Renal cortical epithelial cell (primary cell): ENCODE measurements at places on chromosomes 3 and 15. TPM values are rescaled to one million over a fixed set of nuclear protein-coding genes. Genes with fewer than 3 reads are reported as not detected.

DNA sequence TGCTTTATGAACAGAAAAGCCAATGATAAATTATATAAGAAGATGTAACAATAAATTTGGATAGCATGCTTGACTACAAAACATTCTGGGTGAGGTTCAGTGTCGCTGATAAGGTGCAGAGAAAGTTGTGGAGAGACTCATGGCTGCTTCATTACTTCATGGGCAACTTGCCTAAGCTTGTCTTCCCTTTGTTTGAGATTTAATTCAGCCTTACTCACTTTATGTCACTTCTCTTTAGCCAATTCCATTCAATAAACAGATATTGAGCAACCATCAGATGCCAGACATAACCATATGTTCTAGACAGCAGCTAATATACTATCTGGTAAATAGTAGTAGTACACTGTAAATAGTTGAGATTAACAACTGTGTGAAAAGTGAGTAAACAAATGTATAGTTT is 401.5 kb upstream of the FRG2C start:
- no peak for DNase-seq

DNA sequence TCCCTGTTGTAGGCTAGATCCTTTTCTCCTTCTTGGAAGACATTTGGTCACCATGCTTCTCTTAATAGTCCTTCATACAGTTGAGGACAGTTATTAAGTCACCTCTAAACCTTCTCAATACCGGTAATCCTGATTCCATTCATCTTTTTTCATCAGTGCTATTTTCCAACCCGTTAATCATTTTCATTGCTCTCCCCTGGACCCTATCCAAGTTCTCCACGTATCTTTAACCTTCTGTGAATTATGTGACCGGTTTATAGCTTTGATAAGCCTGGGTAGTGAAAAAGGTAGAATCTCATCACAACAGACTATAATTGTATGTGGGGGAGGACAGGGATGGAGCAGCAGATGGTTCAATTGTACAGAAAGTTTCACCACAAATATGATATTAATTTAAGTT is 168.5 kb downstream of the MECOM start:
- no peak for DNase-seq

GRCh38 chr3:11507719-11508118 is 136.0 kb downstream of the VGLL4 start:
- DNase-seq = no peak

Gene STX19
- total RNA-seq = not detected in 2 replicates

Gene BCHE
- total RNA-seq = 1.9 and 3.5 TPM in 2 replicates

Gene ZBED2
- total RNA-seq = 13.5 and 15.2 TPM in 2 replicates

DNA sequence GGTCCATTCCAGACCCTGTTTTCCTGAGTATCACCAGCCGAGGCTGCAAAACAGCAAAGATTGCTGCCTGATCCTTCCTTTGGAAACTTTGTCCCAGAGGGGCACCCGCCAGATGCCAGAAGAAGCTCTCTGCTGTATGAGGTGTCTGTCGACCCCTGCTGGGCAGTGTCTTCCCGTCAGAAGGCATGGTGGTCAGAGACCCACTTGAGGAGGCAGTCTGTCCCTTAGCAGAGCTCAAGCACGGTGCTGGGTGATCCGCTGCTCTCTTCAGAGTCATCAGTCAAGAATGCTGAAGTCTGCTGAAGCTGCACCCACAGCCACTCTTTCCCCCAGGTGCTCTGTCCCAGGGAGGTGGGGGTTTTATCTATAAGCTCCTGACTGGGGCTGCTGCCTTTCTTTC is 1121.2 kb downstream of the NSUN3 start:
- no peak for DNase-seq

DNA sequence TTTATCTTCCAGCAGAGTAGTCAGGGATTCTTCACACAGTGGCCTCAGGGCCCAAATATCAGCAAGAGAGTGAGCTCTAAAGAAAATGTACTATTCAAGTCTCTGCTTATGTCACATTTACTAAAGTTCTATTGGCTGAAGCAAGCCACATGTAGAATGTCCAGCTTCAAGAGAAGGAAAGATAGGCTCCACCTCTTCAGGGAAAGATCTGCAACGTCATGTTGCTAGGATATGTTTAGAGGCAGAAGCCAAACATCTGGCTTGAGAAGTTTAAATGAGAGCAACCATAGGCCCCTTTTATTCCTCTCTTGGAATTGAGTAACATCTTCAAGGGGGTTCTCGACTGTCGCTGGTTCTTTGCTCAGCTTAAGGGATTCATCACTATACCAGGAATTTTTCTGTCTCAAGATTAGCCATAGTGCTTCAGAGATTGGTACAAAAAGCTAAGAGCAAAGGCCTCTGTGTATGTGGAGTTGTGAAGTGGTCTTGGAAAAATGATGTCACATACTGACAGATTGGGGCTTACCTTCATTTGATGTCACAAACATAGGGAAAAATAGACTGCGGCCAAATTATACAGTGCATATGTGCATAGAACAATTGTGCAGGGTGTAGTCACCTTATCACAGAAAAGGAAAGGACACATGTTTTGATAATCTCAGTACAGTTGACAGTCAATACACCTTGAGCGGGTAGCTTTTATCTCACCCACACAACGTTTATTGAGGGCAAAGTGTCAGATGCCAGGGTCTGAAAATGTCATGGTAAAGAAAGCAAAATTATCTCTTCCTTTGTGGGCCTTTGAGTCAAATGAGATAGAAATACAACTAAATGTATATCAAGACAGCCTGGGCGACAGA is 11.3 kb upstream of the THRB start:
- DNase-seq = no peak

Gene LRRIQ4
- total RNA-seq = 0.17 TPM in 1 of 2 replicates, not detected in the other

DNA sequence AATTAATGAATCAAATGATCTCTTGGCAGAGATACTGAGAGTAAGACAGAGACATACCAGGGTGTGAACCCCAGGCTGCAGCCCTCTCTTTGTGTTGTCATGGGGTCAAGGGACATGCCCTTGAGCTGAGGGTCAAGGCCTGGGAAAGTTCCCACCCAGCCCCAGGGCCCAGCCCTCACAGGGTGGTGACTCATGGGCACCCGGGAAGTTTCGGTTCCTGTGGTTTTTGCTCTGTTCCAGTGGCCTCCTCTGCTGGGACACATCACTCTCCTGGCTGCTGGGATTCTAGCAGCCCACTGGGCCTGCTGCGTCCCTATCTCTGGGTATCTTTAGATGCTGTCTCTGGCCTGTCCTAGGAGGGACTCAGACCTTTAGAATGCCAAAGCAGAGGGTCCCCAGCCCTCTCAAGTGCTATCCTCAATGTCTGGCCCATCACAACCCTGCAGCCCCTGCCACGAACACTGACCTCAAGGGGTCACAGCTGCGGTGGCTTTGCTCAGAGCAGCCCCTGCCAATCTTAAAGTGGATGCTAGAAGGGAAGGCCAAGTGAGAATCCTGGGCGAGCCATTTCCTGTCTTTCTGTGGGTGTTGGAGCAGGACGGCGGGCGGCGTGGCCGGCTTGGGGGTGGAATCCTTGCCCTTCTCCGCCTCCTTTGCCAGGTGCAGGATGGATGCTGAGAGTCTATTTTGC is 148.4 kb upstream of the TLE3 start:
- DNase-seq = peak; percentile 78

Gene GPR62
- not detected in 2 replicates for total RNA-seq

Gene LACTB
- 41.9 and 52.4 TPM in 2 replicates for total RNA-seq

GRCh38 chr15:68187559-68187958 is 17.6 kb downstream of the CALML4 start:
- no peak for DNase-seq

DNA sequence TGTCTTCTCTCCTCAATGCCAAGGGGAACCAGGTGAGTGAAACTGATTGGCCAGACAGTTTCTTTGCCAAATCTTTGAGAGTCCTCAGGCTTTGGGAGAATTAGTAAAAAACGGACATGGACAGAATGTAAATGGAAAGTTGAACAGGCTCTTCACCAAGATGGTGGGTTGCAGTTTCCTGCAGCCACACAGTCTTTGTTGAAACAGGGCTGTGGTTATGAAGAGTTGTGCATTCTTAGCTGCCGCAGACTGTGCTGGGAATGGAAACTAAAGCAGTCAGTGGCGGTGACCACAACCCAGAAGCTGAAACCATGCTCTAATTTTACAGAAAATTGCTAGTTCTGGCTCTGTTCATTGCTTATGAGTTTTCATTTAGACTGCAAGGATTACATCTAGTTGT is 42.1 kb upstream of the TASOR start:
- no peak for DNase-seq

Gene PPP1R14D
- not detected in 2 replicates for total RNA-seq

DNA sequence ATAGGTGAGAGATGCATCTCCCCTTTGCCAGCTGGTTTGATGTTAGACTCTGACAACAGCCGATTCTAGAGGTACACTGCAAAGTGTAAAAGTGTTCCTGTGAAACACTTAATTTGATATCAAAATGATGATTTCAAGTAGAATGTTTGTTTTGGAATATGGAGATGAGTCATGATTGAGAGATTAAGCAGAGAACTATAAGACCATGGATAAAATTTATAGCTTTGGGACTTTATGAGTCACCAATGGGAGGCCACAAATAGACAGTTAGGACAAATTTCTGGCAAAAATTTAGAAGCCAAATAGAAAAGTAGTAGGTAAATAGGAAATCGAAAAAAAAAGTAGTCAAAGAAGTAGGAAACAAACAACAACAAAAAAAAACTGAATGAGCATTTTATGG is 672.5 kb downstream of the NSUN3 start:
- DNase-seq = no peak

GRCh38 chr3:11582191-11582968 is 61.3 kb downstream of the VGLL4 start:
- DNase-seq = peak; percentile 85

Gene IMP3
- total RNA-seq = 88.0 and 103 TPM in 2 replicates

Gene FBXO40
- not detected in 2 replicates for total RNA-seq

- DNase-seq = peak; percentile 11
Measured at GRCh38 chr3:54670201-54671000, 257.5 kb downstream of the LRTM1 start.

DNA sequence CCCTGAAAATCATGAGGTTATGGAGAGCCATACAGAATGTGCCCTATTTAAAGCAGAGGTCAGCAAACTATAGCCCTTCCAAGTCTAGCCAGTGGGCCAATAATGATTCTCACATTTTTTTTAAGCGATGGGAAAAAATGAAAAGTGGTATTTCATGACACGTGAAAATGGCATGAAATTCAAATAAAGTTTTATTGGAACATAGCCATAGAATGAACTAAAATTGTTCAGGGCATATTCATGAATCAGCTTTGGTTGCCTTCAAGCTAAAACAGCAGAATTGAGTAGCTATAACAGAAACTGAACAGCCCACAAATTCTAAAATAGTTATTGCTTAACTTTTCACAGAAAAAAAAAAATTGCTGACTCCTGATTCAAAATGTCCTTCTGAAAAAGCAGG is 104.5 kb downstream of the TFG start:
- no peak for DNase-seq

Gene ITGA11
- under 0.01 and 9.2 TPM in 2 replicates for total RNA-seq

GRCh38 chr3:142237891-142238290 is 12.5 kb upstream of the GK5 start:
- no peak for DNase-seq

GRCh38 chr3:135426508-135426907 is 539.0 kb upstream of the PPP2R3A start:
- DNase-seq = no peak

DNA sequence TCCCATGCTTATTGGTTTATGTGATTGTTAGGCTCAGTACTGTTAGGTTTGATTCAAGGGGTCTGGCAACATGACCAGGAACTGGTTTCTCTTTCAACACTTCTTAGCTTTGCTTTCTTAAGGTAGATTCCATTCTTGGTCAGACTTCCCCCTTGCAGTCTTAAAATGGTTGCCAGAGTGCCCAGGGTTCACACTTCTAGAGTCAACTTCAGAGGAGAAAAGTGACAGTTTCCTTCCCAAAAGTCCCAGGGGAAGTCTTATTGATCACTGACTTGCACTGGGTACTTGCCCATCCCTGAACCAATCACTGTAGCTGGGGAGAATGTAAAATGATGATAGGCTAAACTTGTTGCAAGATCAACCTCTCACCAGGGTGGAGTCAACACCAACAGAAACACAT is 14.1 kb downstream of the MGLL start:
- no peak for DNase-seq

Gene TMEM266
- not detected in 2 replicates for total RNA-seq

Gene MAP1A
- 0.52 and 6.1 TPM in 2 replicates for total RNA-seq

- DNase-seq = no peak
Measured at GRCh38 chr3:160643994-160644393, 33.0 kb upstream of the ARL14 start.

Gene ECE2
- total RNA-seq = not detected in 2 replicates

DNA sequence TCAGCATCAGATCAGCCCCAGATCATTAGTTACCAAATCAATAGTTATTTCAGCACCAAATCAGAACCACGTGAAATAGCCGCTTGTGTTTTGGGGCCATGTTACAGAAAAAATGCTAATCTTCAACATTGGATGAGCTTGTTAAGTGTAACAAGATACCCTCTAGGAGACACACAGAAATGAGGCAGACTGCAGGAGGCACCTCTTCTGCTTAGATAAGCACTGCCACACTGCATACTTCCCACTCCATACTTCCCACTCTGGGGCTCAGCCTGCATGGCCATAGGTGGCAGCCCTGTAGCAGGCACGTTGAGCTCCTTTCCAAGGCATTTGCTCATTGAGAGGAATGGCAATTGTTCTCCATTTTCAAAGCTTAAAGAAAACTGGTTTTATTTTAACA is 73.3 kb downstream of the CHCHD6 start:
- DNase-seq = no peak

Gene SLC9C1
- 0.25 and 1.7 TPM in 2 replicates for total RNA-seq

- DNase-seq = no peak
Measured at GRCh38 chr15:90209591-90209990, 8.5 kb downstream of the SEMA4B start.

DNA sequence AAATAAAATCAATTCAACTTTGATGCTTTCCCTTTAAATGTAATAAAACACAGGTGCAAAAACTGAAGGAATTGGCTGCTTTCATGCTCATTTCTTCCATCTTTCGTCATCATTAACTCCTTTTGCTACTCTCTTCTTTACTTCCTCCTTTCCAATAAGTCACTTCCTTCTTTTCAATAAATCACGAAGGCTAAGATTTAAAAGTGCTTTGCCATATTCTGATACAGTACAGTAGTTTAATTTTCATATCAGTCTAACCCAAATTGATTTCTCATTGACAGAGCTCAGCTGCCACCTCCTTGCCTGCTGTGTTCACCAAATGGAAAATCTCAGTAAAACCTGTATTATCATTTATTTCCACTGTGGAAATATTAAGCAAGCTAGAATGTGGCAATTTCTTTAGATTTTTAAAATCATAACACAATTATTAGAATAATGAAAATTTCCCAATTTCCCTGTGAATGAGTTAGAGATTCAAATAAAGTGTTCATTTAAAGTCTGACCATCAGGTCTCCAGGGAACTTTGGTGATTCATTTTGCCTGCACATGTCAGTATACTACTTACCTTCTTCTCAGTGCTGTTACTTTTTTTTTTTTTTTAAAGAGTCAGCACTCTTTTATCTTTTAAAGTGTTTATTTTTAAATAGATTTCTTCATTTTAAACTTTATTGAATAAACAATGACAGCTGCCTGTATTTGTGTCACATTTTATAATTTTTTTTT is 41.6 kb downstream of the NANOGP8 start:
- peak; percentile 43 for DNase-seq

- DNase-seq = no peak
Measured at GRCh38 chr3:127342735-127343134, 54.9 kb upstream of the PRR20G start.

GRCh38 chr15:39495871-39496840 is 84.7 kb upstream of the THBS1 start:
- DNase-seq = no peak
